ENCODE measurements at places on chromosomes 6 and 20.

- DNase-seq = no peak
These were observed 60.5 kb upstream of the MLIP start for GRCh38 chr6:54050750-54051149.

- DNase-seq = no peak
These were observed 145.8 kb downstream of the LCA5 start for GRCh38 chr6:79391480-79391879.

DNA sequence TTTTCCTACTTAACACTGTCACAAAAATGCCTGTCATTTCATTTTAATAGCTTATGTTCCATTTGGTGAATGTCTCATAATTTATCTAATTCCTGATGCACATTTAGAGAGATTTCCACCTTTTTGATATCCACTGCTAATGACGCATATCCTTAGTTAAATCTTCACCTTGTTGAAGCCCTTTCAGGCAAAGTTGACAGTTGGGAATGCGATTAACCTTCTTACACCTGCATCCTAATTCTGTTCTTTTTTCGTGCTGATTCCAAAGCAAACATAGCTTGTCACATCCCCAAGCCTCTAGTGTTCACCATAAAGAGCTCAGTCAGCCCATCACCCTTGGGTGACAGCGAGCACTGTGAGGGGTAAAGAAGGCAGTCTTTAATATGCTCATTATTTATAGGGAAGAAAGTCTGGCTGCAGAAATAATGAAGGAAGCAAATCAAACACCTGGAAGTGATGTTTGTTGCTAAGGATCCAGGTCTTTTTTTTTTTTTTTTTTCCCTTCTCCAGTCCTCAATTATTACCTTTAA is 205.6 kb downstream of the DTNBP1 start:
- no peak for DNase-seq

- no peak for DNase-seq
These were observed 20.4 kb upstream of the MEP1A start for GRCh38 chr6:46772762-46773161.

Data from activated CD8-positive, alpha-beta memory T cell treated with anti-CD3 and anti-CD28 coated beads for 48 hours (primary cell).